ENCODE measurements at places on chromosomes 11 and 22.

GRCh38 chr11:66885950-66886440, 29.1 kb downstream of the LRFN4 start:
- DNase-seq = no peak

- DNase-seq = no peak
Measured at GRCh38 chr11:58917159-58917783, 22.0 kb upstream of the GLYATL1 start.

GRCh38 chr11:131664816-131665215, 294.4 kb downstream of the NTM start:
- no peak for DNase-seq

- no peak for DNase-seq
Measured at GRCh38 chr11:27285761-27286160, 77.3 kb downstream of the CCDC34 start.

DNA sequence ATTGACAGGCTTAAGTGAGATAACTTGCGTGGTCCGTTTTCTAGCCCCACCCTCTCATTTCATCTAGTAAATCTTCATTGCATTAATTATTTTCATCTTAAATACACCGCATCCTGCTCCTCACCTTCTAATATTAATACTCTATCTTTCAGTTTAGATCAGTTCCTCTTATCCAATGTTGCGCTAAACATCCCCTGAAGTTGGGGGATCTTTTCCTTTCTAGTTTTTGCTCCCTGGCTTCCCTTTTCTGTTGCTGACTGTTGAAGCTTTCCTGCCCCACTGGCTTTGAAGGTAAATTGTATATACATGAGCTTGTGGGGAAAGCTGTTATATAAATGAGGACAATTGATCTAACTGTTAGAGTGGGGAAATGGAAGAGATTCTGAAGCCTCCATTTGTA, 7.2 kb downstream of the CAT start:
- DNase-seq = no peak

DNA sequence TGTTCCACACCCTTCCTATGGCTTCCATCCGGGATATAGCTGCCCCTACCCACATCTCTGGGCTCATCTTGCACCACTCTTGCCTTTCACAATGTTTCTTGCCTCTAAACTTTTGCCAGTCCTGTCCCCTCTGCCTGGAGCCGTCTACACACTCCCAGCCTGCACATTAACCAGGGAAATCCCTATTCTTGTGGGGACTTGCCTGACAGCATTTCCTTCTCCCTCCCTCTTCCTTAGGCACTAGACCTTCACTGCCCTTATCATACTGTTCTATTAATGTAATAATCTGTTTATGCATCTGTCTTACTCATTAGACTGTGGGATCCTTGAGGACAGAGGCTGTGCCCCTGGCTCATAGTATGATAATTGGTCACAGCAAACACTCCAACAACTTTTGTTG, 5.8 kb upstream of the TTC12 start:
- no peak for DNase-seq

DNA sequence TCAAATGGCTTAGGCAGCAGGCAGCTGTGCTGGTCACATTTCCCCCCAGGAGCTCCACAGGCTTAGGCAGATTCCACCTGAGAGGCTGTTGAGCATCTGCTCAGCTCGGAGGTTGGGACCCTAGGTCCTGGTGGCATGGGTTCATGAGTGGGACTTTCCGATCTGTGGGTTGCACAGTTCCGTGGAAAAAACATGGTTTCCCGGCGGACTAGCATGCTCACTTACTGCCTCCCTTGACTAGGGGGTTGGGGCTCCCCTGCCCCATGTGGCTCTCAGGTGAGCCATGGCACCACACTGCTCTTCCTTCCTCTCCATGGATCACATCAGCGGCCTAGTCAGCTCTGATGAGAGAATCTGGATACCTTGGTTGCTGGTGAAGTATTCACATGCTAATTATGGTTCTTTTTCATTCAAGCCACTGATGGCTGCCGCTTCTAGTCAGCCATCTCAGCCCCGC, 685.1 kb downstream of the METTL15 start:
- no peak for DNase-seq

Measured in activated T-helper 2 cell treated with anti-CD3 and anti-CD28 coated beads, Interferon-gamma antibody, Interleukin-2, Interleukin-4, amounts not matched to agents 10 μg/mL and 5 μg/mL and 100 μg/mL, durations not matched to agents 14 hours and 24 hours and 36 hours (primary cell).